ENCODE measurements at places on chromosomes 5 and 9.

DNA sequence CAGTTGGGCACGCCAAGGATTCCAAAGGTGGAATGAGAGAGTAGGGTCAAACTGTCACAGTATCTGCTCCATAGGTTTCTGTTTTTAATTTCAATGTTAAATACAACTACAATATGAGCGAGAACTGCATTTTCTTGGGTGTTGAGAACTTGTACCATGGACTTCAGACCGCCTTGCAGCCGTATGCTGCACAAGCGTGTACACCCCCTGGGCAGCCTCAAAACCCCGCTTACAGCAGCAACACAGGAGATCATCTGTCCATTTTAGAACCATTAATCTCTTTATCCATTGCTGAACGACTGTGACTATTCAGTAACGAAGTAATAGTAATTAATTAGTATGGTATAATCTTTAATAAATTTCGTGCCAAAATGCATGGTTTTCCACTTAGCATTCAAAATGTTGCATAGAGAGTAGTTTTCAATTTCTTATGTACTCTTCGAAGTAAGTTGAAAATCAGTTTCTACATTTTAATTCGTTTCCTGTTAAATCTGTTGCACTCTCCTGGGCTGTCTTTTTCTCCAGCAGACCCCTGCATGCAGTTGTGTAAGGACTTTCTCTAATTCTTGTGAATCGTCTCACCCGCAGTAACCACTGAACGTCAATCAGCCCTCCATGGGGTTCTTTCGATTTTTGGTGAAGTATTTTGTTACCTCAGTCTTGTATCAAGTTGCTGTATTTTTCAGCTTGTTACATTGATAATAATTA is 42.0 kb upstream of the GARNL3 start:
- no peak for DNase-seq

- DNase-seq: no peak
Observed at GRCh38 chr5:39755452-39755851, 330.7 kb upstream of the DAB2 start.

GRCh38 chr5:157630341-157630740 is 21.9 kb downstream of the SOX30 start:
- no peak for DNase-seq

DNA sequence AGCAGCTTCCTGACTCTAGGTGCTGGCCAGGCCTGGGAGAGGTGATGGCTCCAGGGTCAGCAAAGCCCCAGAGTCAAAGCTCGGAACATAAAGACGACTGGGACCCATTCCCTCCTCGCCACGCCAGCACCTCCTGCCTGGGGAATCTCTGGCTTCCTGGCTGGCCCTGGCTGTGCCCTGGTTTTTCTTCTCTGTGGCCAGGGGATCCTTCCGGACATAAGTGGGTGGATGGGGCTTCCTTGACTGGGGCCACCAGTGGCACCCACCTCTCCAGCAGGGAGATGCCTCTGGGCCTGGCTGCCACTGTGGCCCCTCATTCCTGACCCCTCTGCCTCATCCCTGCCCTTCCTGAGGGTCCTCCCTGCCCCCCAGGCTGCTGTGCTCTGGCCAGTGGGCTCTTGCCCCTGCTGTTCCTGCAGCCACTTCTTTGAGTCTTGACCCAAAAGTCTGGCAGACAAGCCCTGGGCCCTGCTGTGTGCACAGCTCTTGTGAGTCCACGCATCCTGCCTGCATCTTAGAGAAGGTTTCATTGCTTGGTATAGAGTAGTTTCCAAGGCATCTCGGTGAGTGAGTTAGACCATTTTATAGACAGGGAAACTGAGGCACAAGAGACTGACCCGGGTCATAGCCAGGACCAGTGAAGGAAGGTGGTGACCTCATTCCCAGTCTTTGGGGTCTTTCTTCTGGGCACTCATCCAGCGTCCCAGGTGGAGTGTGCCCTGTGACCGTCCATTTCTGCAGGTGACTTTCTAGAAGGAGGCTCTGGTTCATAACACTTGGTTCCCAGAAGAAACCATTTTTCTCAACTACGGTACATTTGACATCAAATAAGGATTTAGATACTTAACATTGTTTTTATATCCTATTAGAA is 17.3 kb upstream of the LPCAT1 start:
- no peak for DNase-seq

DNA sequence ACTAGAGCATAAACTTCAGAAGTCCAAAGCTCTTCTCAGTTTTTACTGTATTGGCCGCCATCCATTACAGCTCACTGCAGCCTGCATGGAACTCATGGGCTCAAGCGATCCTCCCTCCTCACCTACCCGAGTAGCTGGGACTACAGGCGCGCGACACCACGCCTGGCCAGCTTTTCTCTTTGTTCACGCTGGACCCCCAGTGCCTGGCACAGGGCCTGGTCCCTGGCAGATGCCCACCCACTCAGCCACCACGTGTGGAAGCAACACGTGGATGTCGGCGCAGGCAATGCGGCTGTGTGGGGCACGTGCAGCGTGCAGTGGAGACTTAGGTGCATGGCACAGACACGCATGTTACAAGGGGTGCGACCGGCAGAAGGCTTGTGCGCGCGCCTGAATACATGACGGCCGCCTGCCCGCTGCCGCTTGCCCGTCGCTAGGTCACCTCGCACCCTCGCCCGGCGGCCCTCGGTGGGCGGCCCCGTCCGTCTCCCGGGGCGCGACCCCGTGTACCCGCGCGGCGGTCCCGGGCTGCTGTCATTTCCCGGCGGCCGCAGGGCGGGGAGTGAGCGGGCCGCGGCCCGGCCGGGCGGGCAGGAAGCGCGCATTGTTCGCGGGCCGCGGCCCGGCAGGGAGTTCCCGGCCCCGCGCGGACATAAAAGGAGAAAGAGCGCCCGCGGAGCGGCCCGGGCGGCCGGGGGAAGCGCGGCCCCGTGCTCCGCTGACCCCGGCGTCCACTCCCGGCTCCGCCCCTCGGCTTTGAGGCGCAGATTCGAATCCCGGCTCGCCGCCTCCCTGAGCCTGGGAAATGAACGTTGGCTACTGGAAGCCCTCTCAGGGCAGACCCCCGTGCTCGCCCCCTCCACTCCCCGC is 24.1 kb upstream of the PTGS1 start:
- DNase-seq: peak; percentile 72

DNA sequence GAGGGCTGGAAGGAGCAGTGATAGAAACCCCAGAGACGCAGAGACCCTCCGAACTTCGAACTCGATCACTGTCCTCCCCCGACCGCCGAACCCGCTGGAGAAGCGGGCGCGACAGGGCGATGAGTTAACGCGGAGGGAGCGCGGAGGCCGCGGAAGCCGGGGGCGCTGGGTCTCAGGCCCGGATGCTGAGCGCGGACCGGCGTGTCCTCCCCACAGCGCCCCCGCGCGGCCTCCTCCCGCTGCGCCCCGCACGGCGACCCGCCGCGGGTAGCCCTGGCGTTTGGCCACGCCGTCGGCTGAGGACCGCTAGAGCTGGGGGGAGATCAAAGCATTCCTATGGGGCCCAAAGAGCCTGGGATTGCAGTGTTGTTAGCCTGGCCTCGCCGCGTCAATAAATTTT is 7.7 kb upstream of the DMRT2 start:
- no peak for DNase-seq

DNA sequence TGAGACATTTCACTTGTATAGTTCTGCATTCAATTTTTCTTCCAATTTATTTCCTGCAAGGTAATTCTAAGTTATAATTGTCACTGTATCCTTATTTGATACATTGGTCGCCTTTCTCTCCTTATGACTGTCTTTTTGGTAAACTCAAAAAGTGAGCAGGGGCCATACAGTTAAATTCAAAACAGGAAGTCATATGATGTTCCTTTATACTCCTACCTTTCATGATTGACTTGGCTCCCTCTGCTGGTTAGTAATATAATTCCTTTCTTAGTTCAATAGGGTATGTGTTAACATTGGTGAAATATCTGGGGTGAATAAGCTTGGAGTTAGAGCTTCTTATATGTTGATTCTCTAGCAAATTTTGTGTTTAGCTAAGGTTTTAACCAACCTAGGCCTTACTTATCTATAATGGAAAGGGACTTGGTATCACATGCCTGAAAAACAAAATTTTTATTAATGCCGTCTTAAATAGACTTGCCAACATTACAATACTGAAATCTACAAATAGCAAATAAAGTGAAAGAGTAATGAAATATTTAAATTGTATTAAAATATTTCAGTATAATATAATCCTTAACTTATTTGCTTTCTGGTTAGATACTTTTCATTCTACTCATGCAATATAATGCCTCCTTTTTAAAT is 6.0 kb upstream of the NIPBL start:
- peak; percentile 35 for DNase-seq

GRCh38 chr5:179795049-179795862 is 1.5 kb downstream of the LTC4S start:
- no peak for DNase-seq

DNA sequence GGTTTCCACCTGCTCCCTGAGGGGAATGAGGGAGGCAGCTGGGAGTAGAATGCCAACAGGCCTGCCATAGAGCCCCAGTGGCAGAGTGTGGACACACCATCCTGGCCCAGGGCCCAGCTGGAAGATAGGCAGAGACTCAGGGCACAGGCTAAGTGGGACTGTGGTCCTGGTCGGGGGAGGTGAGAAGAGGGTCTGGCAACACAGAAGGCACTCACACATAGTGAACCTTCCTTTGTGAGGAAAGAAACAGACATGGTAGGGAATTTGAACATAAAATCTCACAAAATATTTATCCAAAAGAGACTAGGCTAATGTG is 41.2 kb downstream of the WDR36 start:
- DNase-seq: no peak

DNA sequence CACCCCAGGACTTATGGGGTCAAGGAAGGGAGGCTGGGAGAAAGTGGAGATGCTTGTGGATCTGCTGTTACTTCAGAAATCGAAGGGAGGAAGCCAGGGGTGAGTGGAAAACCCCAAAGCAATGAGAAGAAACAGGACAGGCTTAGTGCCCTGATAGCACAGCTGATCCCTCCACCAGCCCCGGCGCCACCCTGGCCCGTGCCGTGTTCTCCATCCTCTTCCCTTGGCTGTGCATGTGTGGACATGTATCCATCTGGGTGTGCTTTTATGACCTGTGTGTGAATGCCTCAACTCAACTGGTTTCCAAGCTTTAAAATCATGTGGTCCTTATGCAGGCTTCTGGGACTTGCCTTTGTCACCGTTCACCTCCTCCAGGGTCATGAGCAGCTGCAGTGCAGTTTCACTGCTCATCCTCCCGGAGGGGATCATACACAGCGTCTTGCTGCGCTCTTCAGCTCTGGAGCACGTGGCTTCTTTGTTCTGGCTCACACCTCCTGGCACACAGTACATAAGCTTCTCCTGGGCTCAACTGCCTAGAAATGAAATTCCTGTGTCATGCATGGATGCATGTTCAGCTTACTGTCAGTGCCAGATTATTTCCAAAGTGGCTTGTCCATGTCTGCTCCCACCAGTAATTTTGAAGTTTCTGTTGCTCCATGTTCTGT is 58.2 kb downstream of the IPPK start:
- no peak for DNase-seq

GRCh38 chr9:131759017-131759647 is 19.3 kb upstream of the RAPGEF1 start:
- DNase-seq: no peak

- no peak for DNase-seq
Observed at GRCh38 chr5:2542026-2542425, 209.5 kb downstream of the IRX2 start.

DNA sequence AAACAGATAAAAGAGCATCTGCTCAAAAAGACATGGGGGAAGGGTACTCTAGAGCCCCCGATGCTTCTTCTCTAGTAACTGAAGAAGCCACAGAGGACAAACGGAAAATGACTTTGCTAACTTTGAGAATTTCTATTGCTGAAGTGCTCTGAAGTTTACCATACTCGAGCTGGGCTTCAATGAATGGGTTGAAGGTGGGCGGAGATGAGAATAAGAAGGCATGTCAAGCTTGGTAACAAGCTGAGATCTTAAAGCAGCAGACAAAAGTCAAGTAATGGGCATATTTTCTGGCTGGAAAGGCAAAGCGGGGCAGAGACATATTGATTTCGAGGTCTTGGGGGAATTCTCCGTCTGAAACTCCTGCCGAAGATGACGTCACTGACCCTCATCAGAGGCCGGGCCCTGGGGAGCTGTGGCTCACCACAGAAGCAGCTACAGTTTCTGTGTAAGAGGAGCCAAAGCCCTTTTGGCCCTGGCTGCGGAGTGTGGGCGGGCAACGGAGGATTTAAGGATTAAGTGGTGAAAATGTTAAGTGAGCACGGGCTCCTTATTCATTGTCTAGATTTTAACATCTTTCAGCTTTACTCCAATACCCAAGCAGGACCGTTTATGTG is 115.8 kb upstream of the SLIT3 start:
- peak; percentile 10 for DNase-seq

DNA sequence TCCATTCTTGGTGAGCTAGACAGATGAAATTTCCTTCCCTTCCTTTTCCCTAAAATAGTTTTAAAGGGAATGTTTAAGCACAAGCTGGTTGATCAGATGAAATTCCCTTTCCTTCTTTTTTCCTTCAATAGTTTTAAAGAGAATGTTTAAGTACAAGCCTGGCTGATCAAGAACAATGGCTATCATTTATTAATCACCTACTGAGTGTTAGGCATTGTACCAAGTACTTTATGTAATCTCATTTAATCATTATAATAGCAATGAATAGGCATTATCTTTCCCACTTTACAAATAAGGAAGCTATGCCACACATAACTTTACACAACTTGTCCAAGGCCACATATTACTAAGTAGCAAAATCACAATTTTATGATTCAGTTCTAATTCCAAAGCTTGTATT is 152.0 kb upstream of the ACOT12 start:
- DNase-seq: no peak

DNA sequence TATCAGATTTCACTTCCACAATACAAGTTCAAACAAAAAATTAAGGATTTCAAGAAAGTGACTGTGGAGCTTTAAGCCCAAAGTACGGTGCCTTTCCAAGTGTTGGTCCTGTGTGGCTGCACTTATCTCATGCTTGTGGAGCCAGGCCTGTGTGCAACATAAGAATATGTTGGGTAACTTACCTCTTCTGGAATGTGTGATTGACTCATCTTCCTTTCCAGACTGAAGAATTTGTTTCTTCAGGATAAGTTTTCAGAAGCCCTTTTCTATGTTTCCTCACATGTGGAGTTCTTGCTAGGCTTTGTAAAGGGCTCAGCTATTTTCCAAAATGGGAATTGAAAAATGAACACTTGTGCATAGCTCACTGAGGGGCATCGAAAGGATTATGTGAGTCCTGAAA is 485.1 kb upstream of the PAPPA start:
- peak; percentile 34 for DNase-seq

DNA sequence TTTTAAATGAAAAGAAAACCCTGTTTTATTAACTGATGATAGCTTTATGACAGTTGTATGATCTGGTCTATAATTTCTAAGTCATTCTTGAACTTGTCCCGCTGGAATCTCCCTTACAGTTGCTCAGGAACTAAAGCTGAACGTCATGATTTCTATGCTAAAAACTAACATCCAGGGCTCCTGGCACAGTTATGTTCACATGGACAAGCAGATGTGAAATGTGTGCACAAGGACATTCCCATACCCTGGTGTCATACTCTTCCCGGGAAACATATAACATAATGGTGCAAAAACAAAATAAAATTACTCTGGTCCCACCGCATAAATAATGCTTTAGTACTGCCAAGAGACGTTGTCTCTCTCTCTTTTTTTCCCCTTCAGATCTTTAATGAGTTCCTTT is 134.9 kb downstream of the PRDM6 start:
- DNase-seq: no peak

GRCh38 chr5:44770780-44771717 is 37.7 kb upstream of the MRPS30 start:
- DNase-seq: no peak

- DNase-seq: no peak
Observed at GRCh38 chr9:131743096-131743495, 3.2 kb upstream of the RAPGEF1 start.
